ENCODE measurements at places on chromosomes 7 and 10. TPM values are rescaled to one million over a fixed set of nuclear protein-coding genes. Genes with fewer than 3 reads are reported as not detected.

The FAM237B gene
- not detected for total RNA-seq

DNA sequence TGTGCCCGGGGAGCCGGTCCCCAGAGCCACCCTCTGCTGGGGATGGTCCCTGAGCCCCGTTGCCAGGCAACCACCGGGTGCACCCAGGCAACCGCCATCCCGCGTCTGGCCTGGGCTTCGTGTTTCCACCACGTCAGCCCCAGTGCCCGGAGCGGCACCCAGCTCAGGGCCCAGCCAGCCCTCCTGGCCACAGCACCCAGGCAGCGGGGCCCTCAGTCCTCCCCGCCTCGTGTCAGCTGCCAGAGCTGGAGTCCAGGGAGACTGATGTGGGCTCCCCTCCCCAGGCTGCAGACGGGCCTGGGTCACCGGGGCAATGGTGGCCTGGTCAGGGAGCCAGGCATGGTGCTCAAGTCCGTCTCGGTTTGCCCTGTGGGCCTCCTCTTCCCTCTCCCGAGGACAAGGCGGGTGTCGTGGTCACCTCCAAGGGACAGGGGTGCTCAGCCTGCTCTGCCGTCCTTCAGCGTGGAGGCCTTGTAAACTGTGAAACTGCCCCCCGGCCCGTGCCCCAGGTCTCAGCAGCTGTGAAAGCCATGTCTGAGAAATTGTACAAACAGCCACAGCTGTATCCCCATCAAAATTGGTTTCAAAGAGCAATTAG lies 72.5 kb downstream of the MICALL2 start:
- DNase-seq: no peak

DNA sequence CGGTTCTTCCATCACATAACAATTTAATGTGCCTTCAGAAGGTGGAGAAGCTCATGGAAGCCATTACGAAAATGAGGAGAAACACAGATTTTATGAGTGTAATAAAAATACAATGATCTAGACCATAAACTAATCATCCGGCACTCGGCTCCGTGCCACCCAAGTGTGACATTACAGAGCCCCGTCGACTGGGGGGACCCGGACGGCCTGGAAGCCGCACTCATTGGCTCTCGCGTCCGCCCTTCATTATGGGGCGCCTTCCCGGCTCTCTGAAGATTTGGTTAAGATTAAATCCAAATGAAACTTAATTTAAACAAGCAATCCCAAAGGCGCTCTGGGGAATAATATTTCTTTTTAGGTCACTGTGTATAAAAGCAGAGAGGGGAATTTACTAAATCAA lies 242.6 kb downstream of the DNAJB6 start:
- no peak for DNase-seq

GRCh38 chr10:78955206-78955605 lies 113.6 kb upstream of the ZMIZ1 start:
- no peak for DNase-seq

DNA sequence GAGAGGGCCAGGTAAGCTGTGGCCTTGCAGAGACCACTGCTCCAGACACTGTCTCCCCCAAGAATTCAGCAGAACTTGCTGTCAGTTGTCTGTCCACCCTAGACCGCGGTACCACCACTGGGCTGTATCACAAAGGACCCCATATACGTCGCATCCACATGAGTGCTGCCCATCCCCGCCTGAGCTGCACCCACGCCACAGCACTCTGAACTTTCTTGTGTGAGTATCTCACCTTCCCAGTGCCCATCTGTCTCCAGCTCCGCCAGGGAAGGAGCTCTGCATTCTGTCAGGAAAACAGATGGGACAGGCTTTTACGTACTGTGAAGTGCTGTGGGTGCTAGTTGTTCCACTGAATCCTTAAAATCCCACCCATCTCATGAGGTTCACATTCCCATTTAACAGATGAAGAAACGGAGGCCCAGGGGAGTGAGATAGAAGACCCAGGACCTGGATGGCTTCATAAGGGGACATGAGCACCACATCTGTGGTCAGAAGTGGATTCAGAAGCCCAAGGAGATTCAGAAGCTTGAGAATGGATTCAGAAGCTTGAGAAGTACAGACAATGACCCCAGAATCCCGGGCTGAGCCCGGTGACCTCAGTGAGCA lies 102.5 kb upstream of the ZMIZ1 start:
- no peak for DNase-seq

The MMRN2 gene
- 6.2 TPM for total RNA-seq

DNA sequence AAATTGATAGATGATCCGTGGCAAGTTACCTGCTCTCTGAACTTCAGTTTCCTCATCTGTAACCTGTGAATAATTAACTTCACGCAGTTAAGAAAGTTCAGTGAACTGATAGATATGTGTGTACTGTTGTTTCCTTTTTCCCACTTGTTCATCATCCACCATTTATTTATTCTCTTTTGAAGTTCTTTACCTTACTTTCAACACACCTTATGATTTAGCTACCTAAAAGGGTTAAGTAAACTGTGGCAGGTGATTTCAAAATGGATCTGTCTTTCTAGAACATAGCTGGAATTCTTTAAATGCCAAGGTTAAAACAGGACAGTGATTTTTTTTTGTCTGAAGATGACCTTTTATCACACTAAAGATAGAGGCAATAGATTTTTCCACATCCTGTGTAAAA lies 27.4 kb upstream of the MALRD1 start:
- no peak for DNase-seq

The NOM1 gene
- 26.2 TPM for total RNA-seq

GRCh38 chr10:86286236-86287109 lies 80.1 kb downstream of the GRID1 start:
- DNase-seq: no peak

The EBF3 gene
- 0.04 TPM for total RNA-seq

Data from foreskin keratinocyte (primary cell).